ENCODE measurements at places on chromosomes 6 and 20.

DNA sequence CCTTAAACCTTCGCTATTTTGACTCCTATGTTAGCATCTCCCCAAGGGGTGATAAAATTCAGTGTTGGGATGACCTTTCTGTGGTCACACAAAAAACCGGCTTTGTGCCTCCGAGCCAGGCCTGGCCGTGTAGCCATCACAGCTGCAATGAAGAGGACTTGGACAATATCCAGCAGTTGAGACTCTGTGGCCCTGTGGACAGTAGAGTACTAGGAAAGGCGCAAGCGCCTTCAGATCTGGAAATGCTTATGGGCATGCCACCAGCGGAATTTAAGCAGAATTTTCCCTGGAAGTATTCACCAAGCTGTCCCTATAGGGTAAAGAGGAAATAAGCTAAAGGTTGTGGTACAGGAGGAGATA is 63.3 kb upstream of the SLC2A12 start:
- DNase-seq: no peak

DNA sequence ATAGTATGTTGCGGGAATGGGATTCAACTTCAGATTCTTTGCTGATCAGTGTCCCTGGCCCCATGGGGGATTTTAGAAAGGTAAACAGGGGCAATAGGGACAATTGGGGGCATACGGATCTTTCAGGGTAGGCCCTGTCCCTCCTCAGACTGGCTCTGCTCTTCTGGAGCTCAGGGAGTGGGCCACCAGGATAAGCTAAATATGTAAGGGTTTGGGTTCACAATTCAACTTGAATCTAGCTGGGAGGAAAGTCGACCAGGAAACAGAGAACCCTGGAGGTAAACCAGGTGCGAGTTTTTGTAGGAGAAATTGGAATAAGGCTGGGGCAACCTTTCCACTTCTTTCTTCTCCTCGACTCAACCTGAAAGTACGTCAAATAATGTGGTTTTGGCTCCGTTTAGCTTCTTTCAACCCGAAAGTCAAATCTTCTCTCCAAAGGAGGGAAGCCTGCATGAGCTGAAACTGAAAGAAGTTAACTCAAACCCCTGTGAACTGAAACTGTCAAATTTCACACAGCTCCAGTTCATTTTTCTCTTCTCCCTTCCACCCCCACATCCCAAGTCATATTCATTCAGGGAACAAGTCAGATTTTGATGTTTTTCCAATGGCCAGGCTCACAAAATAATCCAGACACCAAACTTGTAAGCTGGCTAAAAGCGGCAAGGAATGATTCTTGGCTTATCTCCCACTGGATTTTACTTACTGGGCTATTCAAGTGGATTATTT is 278.2 kb downstream of the CLIC5 start:
- DNase-seq: no peak

DNA sequence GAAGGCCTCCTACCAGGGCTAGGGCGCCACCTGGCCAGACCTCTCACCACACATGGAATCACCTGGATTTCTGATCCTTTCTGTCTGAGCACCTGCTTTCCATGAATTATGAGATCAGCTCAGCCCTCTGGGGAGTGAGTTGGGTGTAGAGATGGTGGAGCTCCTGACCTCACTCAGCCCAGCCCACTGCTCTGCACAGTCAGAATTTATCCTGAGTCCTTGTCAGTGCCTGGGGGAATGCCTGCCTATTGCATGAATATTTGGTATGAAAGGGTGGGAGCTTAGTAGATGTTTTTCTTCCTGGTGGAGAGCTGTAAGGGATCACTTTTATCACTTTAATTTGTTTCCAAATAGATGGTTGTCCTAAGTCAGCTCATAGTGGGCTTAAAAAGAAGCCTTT is 47.5 kb downstream of the DTD1 start:
- no peak for DNase-seq

GRCh38 chr6:160979061-160979708 is 12.4 kb upstream of the MAP3K4 start:
- DNase-seq: no peak

GRCh38 chr6:41224800-41225199 is 3.3 kb upstream of the TREML4 start:
- DNase-seq: no peak

- DNase-seq: no peak
Measured at GRCh38 chr6:24891004-24891403, 44.8 kb downstream of the RIPOR2 start.

DNA sequence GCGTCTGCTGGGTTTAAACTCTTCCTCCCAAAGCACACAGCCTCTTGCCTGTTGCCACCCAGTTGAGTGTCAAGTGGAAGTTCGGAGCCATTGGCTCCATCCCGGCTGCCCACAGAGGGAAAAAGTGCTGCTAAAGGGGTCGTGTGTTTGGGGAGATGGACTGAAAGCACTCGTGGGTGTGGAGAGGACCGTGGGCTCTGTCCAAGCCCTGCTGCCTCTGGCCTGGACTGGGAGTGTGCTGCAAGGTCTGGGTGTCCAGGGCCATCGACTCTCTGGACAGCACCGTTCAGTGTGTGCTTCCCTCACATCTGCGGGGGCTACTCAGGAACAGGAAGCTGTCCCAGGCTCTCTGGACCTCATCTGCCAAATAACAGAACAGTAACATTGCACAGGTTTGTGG is 269.3 kb downstream of the DLL1 start:
- DNase-seq: no peak

DNA sequence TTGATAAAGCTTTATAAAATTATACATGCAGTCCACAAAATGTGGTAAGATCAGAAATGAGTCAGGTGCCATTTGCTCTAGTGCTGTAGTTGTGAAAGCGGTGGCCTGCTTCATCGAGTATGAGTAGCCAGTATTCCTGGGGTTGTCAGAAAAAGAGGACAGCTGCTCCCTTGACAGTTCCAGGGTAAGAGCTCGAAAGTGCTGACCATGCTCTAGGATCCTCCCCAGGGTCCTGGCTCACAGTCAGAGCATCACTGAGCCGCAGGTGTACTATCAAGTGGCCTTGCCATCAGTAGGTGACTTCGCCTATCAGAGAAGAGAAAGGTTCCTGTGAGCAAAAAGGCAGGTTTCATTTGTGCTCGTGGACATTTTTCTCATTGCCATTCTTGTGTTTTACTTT is 3.6 kb downstream of the BTBD3 start:
- no peak for DNase-seq

GRCh38 chr20:21682521-21682954 is 22.9 kb upstream of the PAX1 start:
- DNase-seq: no peak

- no peak for DNase-seq
Measured at GRCh38 chr6:3522561-3523260, 65.9 kb upstream of the SLC22A23 start.

DNA sequence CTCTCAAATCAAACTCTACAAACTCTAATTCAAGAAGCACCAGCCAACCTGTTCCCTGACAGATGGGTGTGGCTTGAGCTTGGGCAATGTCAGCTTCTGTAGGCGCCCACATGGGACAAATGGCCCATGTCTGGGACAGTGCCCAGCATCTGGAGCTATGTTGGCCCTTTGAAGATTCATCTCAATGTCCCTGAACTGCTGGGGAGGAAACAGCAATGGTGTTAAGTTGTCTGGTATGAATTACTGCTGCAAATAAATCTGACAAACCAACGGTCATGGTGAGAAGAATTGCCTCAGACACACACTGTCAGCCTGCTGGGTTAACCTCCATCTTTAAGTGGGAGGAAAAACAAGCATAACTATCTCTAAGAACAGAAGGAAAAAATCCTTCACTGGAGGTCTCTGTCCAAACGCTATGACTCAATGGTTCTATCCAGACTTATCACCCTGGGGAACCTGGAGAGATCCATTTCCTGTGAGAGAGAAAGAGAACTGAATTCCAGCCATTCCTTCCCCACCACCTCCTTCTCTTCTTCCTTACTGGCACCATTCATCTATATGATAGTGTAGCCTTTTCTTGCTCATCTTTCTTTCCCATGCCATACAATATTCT is 274.9 kb downstream of the CDH26 start:
- no peak for DNase-seq

DNA sequence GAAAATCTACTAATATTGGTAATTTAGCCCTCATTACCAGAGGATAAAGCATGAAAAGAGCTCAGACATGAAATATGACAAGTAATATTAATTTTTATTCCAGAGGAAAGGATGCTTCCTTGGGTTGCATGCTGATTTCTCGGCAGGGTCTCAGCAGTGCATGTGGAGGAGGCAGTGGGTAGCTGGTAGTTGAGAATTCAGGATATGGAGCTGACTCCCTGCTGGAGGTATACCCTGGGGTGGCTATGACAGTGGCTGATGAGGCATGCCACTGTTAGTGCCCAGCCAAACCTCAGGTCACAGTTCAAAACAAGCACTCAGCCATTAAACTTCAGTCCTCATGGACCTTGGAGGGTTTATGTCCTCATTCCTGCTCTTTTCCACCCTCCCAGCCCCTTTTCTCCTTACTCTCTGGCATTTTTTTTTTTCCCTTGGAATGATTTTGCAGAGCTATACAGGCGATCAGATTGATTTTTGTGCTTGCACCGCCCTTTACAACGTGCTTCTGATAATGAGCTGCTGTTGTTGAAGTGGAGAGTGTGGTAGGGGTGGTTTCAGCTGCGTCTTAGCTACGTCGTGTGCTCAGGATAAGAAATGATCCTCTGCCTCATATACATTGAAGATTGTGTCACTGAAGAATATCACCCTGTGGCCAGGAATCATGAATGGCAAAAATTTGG is 761.9 kb upstream of the MMS22L start:
- DNase-seq: no peak

- no peak for DNase-seq
Measured at GRCh38 chr20:14824996-14825395, 487.6 kb upstream of the FLRT3 start.

DNA sequence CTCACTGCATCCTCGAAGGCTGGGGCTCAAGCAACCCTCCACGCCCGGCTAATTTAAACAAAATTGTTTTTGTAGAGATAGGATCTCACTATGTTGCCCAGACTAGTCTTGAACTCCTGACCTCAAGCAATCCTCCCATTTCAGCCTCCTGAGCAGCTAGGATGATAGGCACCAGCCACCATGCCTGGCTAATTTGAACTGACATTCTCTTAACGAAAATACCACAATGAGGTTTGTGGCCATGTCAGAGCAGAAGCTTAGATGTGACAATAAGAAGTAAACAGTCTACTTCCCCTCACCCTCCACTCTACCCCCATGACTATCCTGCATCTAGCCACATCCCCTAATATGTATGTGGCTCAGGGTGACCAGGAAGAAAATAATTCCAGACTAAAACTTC is 74.8 kb upstream of the PLCB4 start:
- no peak for DNase-seq

- no peak for DNase-seq
Measured at GRCh38 chr6:89853068-89853467, 23.4 kb downstream of the CASP8AP2 start.

GRCh38 chr6:22145376-22145775 is 151.5 kb downstream of the PRL start:
- no peak for DNase-seq

GRCh38 chr6:17865243-17865642 is 122.2 kb downstream of the KIF13A start:
- DNase-seq: no peak

- no peak for DNase-seq
Measured at GRCh38 chr6:89997456-89998445, 103.5 kb downstream of the GJA10 start.

DNA sequence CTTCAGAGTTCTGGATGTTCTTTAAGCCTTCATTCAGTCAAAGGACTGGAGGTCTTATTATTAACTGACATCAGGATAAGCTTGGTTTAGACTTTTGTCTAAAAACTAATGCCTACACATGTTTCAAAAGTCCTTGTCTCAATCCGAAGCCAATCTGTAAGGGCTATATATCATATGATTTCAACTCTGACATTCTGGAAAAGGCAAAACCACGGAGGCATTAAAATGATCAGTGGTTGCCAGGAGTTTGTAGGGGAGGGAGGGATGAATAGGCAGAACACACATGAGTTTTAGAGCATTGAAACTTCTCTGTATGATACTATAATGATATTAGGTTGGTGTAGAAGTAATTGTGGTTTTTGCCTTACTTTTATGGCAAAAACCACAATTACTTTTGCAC is 1285.8 kb upstream of the CITED2 start:
- no peak for DNase-seq

GRCh38 chr6:9499709-9500108 is 915.2 kb downstream of the TFAP2A start:
- DNase-seq: no peak

- no peak for DNase-seq
Measured at GRCh38 chr6:15993716-15994228, 135.1 kb upstream of the MYLIP start.

GRCh38 chr6:6826095-6826901 is 237.8 kb downstream of the LY86 start:
- DNase-seq: no peak

Measured in stimulated activated naive CD4-positive, alpha-beta T cell treated with Interleukin-2 at 50 U/mL for 16 hours (primary cell).